Inflammatory macrophage (primary cell): ENCODE measurements at places on chromosomes 2 and 18.
A peak's percentile ranks its signal among the peaks of the same experiment; 100 is the strongest.

GRCh38 chr2:167212014-167212648, 323.9 kb downstream of the XIRP2 start:
- DNase-seq = peak; percentile 65

DNA sequence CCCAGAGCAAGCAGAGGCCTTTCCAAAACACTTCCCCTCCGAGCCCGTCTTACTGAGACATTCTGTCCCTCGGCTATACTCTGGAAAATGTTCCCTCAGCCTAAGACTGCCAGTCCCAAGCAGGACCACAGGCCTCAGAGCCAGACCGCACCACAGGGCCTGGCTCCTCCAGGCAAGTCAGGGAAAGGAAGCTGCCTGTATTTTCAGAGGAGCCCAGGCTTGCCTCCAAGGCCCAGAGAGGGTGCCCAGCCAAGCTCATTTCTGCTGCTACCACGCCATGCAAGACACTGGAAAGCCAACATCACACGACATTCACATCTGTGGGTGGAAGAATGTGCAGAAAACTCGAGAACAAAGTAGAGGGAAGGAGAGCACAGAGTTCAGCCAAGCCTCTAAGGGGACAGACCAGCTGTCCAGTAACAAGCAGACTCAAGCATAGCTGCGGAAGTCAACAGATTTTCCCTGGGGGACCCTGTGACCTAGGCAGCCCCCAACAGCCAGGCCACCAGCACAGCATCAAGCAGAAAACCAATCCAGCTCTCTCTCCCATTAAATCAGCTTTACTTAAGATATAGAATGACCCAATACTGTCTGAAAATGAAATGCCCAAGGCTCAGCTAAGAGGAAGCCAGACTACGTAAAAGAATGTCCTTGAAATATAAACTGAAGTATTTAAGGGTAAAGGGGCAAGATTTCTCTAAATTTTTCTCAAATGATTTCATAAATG, 123.9 kb downstream of the ZFP36L2 start:
- DNase-seq = no peak

DNA sequence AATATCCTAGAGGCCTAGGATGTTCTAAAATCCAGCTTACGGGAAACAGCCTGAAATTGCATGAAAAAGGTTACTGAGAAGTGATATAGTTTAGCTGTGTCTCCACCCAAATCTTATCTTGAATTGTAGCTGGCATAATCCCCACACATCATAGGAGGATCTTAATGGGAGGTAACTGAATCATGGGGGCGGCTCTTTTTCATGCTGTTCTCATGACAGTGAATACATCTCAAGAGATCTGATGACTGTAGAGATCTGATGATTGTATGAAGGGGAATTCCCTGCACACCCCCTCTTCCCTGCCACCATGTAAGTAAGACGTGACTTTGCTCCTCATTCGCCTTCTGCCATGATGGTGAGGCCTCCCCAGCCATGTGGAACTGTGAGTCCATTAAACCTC, 385.6 kb upstream of the ID2 start:
- DNase-seq = peak; percentile 72

DNA sequence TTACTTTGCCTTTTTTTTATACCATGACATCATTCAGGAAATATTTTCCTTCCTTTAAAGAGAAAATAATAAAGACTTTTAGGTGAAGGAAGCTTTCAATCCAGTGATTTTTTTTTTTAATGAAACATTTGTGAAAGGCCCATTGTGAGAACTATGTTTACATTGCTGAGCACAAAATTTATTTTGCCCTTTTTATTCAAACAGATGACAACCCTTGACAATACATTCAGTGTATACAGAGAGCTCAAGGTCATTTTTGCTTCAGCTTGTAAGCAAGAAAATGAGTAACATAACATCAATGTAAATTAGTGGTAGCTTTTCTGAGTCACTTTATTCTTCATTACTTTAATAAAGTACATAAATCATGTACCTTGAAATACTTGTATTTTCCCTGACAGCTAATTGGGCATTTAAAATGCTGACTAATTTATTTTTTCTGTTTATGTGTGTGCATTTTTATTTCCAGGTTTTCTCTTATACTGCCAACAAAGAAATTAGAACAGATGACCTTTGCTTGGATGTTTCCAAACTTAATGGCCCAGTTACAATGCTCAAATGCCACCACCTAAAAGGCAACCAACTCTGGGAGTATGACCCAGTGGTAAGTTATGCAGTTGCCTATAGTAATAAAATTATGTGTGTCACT, 121.6 kb downstream of the GALNT1 start:
- DNase-seq = no peak

DNA sequence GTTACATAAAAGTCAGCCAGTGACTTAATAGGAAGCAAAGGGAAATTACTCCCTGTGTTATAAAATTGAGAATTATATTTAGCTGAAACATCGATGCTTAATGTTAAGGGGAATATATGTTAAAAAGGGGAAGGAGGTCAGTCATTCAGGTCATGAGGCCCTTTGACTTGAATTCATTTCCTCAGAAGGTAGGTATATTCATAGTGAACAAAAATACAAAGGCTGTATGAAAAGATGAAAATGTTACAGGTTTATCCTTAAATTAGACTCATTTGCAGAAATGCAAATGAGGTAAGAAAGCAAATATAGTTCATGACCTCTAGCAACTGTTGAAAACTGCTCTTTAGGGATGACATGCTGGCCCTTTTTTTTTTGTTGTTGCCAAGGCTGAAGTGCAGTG, 20.8 kb downstream of the MSH6 start:
- DNase-seq = no peak

DNA sequence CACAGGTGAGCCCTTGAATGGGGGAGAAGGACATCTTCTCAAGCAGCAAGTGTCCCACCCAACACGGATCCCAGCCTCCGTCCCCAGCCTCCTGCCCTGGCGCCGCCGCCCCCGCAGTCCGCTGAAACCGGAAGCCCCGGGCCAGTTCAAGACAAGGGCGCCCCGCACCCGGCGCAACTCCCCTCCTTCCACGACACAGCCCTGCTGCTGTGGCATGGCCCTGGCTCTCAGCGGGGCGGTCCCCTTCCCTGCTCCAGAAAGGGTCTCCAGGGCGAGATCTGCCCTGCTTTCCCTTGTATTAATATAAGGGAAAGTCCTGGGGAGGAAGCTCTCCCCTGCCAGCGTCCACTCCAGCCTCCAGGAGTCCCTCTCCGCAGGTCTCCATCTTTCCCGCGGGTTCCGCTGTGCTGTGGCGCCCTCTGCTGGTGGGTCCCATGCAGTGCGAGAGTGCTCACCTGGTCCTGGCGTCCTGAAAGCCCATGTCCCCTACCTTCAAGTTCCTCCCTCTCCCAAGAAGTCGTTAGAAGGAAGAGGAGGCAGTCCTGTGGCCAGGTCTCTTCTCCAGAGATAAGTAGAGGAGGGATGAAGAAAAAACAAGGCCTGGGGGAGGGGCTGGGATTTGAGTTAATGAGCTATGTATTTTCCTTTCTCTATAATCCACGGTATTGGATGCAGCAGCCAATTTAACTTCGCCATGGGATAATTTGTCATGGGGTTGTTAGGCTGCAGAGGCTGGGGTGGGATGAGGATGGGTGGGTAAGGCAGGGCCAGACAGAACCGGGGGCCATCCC, 176.0 kb downstream of the SMAD2 start:
- no peak for DNase-seq
